Lung (tissue), 17 donors: ENCODE measurements at places on chromosomes 3 and 15. TPM values are rescaled to one million over a fixed set of nuclear protein-coding genes. Genes with fewer than 3 reads are reported as not detected.

GRCh38 chr15:27481768-27482167 lies 510.8 kb downstream of the GABRG3 start:
- DNase-seq: no peak

IRAK2 gene
- 6.8 TPM for total RNA-seq

DNA sequence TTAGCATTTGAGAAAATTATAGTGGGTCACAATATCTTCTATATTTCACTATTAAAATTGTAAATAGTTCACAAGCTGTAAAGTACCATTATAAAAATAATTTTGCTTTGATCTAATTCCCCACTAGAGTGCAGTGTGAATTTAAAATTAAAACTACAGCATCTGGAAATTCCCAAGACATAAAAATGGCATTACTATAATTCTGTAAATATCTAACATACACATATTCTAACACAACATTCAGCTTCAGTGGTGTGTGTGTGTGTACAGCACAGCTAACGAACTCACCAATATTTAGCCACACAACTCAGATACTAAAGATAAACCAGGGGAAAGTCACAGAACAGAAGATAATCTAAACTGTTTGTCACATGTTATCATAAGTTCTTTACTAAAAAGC lies 424.9 kb upstream of the ZNF385D start:
- no peak for DNase-seq

DNA sequence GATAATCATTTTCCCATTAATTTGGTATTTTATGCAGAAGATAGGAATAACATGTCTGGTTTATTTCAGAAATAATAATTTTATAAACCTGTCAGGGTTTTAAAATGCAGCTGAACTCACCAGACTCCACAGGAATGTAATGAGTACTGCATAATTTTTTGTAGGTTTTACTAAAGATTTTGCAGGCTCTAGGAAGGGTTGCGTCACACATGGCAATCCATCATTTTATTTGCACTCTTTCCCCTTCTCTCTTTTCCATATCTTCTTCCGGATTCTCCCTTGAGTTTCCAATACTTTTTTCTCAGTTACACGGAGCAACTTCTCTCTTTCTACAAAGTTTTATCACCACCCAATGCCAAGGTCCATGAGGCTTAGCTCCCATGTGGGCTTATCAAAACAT lies 234.7 kb downstream of the NFKBIZ start:
- peak; percentile 34 for DNase-seq
